ENCODE measurements at places on chromosomes 1 and 21.

- DNase-seq = no peak
Observed at GRCh38 chr1:26701266-26701994, 5.6 kb downstream of the ARID1A start.

- no peak for DNase-seq
Observed at GRCh38 chr1:88401313-88401712, 282.8 kb upstream of the PKN2 start.

DNA sequence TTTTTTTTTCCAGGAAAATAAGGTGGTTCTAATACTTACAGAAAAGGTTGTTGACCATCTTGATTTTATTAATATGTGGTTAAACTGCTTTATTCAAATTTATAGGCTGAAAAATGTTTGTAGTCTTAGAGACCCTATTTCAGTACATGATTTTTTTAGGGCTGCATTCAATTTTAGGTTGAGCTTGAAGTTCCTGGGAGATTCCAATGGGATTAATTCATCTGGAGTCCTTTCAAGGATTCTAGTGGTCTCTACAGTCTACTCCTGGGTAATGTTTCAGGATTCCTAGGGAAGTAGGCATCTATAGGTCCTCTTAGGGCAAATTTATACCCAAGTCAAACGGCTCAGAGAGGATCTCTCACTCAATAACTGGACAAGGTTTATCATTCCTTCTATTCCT is 126.7 kb downstream of the HMCN1 start:
- no peak for DNase-seq

GRCh38 chr21:16195538-16195910 is 465.7 kb downstream of the USP25 start:
- DNase-seq = no peak
